ENCODE measurements at places on chromosomes 3 and 15. TPM values are rescaled to one million over a fixed set of nuclear protein-coding genes. Genes with fewer than 3 reads are reported as not detected.

Gene PLAAT1
- polyA plus RNA-seq: 5.8 TPM

GRCh38 chr15:32119286-32119685 is 89.0 kb downstream of the CHRNA7 start:
- DNase-seq: no peak

DNA sequence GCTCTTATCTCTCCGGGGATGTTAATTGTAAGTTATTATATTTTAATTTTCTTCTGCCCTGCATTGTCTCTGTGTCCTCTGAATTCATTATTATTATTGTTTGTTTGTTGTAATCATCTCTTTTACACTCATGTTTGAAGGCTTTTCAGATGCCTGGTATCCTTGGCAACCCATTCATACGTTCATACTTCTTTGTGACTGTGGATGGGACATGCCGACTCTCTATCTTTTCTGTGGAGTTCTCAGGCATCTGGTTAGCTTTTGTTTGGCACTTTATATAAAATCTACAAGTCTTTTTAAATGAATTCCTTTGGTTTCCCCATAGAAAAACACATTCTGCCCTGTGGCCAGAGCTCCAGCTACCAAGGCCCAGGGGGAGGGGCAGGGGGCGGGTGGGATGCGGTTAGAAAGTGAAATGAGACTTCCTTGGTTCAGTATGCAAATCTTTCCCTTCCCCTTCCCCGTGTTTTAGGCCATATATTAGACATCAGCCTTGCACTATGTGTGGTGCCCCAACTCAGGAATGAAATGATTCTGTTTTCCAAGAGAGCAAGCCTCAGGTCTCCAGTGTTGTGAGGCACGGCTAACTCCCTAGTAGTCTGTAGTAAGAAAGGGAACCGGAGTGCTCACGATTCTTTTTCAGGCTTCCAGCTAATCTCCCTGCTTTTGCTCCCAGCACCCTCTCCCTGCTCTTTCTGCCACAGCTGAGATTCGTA is 79.2 kb downstream of the SST start:
- no peak for DNase-seq

Gene RGMA
- polyA plus RNA-seq: 7.2 TPM

Gene HYAL1
- polyA plus RNA-seq: 5.6 TPM

DNA sequence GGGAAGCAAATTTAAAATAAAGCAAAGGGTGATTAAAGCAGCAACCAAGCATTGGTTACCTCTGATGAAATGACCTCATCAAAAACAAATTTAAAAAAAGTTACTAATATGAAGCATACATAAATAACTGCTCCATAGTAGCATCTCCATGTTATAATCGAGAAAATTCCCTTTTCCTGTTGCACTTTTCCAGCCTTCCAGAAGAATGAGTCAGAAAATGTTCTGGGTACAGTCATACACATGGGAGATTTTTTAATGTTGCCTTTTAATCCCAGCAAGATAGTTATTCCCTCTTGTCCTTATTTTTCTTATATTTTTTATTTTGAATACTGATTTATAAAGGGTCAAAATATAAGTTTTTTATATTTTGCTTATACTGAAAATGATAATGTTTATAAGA is 2.6 kb upstream of the TMCO5A start:
- DNase-seq: no peak

DNA sequence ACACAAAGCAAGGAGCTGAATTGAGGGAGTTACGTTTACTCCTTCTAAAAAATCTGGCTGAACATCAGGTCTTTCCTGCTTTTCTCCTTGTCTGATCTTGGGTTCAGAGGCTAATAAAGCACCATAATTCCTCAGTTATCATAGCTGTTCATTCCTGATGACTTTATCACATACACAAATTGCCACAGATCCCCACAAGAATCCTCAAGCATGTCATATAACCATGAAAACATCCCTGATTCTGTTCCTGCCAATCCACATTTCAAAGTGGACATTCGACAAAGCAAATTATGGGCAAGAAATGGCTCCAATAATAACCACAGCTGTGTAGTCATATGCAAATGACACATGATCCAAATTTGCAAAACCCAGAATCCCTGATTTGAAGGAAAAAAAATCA is 321.3 kb downstream of the MEX3B start:
- no peak for DNase-seq

DNA sequence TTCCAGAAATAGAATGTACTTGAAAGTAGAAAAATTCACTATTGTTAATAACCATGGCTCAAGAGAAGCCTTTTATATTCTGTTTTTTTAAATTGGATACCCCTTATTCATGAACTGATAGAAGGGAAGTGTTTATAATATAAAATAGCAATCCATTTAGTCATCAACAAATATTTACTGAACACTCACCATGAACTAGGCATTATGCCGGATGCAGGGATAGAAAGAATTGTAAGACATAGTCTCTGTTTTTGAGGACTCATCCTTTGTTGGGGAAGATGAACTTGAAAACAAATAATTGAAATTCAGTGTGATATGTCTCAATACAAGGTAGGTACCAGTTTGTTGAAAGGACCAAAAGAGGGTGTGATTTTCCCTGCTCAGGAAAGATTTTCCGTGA is 160.9 kb upstream of the SATB1 start:
- DNase-seq: no peak

- DNase-seq: no peak
These were observed 487 bp downstream of the DUOX2 start for GRCh38 chr15:45113380-45113990.

Gene CAMKV
- polyA plus RNA-seq: 0.29 TPM

- DNase-seq: no peak
These were observed 48.1 kb downstream of the SLC25A26 start for GRCh38 chr3:66268864-66269263.

Gene MORC1
- polyA plus RNA-seq: 0.83 TPM

GRCh38 chr3:30548600-30548999 is 57.8 kb upstream of the TGFBR2 start:
- no peak for DNase-seq

DNA sequence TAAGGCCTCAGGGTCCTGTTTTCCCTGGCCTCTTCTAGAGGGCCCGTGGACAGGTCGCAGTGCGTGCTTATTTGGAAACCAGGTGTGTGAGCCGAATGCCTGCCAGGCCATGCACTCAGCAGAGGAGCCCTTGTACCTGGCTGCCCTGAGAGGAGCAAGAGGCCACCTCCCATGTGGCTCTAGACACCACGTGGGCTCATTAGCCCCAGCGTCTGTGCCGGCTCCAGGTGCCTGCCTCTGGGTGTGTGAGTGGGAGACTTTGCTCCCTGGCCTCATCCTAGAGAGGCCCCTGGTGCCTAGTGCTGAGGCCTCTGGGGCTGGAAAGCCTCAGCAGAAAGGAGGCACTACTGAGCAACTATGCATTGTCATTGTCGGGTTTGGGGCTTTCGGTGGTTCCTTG is 50.4 kb downstream of the KLF13 start:
- no peak for DNase-seq

DNA sequence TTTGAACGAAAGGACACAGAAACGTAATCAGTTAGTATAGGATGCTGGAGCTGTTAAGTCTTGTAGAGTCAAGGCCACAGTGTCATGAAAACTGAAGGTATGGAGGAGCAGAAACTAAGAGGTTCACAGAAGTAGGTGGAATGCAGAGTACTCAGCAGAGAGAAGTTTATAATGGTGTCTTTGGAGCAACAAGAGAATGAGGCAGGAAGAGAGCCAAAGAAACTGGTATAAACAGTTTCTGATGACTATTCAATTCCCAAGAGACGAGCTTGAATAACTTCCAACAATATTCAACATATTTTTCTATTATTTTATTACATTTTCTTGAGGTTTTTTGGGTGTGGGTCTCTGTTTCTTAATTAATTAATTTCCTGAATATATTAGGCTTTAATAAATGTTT is 29.6 kb downstream of the GALK2 start:
- no peak for DNase-seq

- no peak for DNase-seq
These were observed 282.3 kb downstream of the XXYLT1 start for GRCh38 chr3:194988495-194989165.

DNA sequence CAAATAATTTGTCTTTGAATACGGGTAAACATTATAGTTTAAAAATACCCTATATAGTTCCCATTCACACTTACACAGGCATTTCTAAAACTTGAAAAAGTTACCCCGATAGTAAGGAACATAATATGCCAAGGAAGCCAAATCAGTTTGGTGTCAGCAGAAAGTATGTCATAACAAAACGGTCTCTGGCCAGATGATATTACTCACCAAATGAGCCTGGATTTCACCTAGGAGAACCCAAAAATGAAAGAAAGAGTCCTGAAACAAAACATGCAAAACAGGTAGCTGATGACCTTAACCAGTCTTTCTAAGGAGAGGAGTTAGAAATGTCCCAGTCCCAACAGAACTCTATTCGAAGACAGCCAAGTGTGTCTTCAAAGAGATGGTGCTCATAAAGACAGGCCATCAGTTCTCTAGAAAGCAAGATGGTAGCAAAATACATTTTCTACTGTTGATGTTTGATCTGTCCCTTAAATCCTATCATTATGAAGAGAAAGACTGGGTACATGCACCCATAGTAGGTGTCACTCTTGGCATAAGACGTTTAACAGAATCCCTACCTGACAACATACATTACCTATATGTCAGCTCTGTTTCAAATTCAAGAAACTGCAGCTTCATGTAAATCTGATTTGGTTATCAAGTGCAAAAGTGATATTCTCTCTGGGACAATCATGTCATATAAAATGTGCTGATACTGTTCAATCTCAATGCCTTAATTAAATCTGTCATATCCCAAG is 942.5 kb downstream of the ROBO1 start:
- no peak for DNase-seq

DNA sequence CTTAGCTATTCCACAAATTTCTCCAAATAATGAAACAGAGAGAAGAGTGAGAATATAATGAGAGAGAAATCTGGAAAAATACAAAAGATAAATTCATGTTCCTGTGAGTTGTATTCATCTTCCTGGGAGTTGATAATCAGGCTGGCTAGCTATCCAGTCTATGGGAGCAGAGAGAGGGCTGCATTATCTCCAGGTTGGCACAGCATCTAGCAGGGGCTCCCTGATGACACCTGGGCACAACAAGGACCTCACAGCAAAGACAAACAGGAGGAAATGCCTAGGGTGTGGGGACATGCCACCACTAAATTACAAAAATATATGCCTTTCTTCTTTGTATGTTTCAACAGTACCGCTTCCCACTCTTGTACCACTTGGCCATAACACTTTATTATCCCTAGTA is 1.9 kb downstream of the EHD4 start:
- DNase-seq: no peak

Gene SNTN
- not detected for polyA plus RNA-seq

- no peak for DNase-seq
These were observed 176.2 kb downstream of the P3H2 start for GRCh38 chr3:189944285-189945145.

Gene GOLGA6L7
- polyA plus RNA-seq: 0.85 TPM

Gene SYNPR
- not detected for polyA plus RNA-seq

DNA sequence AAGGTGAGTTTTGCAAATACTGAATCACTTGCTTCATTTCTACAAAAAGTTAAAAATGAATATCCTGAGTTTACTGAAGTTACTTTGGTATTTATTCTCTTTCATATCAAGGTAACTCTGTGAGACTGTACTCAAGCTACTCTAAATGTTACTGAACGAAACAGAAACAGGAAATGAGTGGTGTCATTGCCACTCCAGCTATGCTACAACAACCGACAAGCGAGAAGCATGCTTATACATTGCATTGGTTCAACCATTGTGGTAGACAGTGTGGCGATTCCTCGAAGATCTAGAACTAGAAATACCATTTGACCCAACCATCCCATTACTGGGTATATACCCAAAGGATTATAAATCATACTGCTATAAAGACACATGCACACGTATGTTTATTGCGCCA is 313.2 kb upstream of the THBS1 start:
- no peak for DNase-seq

Gene POLQ
- polyA plus RNA-seq: 5.0 TPM

- DNase-seq: no peak
These were observed 85.7 kb downstream of the OXNAD1 start for GRCh38 chr3:16350597-16351318.

GRCh38 chr3:139521816-139522215 is 17.7 kb downstream of the RBP1 start:
- no peak for DNase-seq

- no peak for DNase-seq
These were observed 17.2 kb downstream of the RHCG start for GRCh38 chr15:89479173-89479572.

- DNase-seq: no peak
These were observed 27.2 kb downstream of the TRPM1 start for GRCh38 chr15:31074321-31074720.

DNA sequence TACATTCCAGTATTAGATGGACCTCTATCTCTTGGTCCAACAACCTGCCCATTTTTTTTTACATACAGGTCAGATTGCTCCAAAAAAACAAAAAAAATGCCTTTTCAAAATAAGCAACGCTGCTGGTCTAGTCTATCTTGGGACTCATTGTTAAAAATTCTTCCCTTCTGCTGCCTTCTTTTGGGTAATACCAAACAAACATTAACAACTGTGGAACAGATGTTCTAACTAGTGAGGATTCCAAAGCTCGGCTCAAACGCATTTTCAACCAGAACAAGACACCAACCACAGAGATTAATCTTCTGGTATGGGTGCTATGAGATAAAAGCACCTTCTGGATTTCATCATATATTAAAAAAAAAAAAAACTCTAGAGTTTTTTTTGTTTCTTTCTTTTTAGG is 24.7 kb downstream of the ARHGAP31 start:
- DNase-seq: no peak

DNA sequence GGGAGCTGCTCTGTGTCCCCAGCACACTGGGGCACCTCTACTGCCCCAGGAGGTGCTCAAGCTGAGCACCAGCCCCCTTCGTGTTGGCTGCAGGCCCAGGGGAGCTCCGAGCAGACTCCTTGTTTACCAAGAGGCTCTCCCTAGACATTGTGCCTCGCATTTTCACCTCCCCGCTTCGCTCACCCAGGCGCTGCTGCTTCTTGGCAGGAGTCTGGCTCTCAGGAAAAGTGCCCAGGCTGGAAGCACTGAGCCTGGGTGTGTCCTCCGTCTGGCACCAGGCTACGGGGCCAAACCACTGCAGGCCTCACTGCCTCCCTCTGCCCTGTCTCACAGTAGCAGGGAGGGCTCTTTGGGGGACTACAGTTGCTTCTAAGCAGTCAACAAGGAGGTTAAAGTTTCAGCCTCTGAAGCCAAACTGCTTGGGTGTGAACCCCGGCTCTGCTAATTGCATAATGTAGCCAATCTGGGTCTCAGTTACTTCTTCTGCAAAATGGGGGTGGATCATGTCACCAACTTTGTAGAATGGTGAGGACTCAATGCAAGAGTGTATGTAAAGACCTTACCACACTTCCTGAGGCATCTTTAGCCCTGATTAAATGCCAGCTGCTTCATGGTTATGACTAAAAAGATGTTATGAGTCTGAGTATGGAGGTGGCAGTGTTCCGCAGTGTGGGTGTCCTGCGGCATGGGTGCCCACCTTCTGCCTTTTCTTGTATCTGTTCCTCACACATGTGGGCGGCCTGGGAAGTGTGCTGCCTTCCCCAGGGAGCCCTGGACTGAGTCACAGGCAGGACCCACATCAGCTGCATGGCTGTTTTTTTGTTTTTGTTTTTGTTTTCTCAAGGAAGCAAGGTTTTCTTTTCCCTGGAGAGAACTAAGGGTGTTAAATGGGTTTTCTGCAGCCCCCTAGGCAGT is 88.9 kb downstream of the CLSTN2 start:
- DNase-seq: no peak

GRCh38 chr3:100402256-100402655 is 917 bp downstream of the LNP1 start:
- DNase-seq: peak; percentile 41

GRCh38 chr3:119809249-119810017 is 27.5 kb downstream of the NR1I2 start:
- DNase-seq: no peak

All from left renal pelvis (tissue), 4 donors.